ENCODE measurements at places on chromosomes 6 and 20.

DNA sequence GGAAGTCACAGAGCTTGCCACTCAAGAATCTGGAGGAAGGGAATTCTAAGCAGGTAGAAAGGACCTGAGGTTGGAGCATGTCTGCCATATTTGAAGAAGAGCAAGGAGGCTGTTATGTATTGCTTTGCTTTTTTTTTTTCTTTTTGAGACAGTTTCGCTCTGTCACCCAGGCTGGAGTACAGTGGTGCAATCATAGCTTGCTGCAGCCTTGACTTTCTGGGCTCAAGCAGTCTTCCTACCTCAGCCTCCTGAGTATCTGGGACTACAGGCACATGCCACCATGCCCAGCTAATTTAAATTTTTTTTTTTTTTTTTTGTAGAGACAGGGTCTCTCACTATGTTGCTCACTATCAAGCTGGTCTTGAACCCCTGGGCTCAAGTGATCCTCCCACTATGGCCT lies 40.8 kb downstream of the ORC3 start:
- DNase-seq: no peak

GRCh38 chr6:65545920-65546319 lies 161.1 kb downstream of the EYS start:
- no peak for DNase-seq

GRCh38 chr6:44025226-44025625 lies 102.0 kb downstream of the MRPL14 start:
- DNase-seq: no peak

- no peak for DNase-seq
These were observed 170.9 kb downstream of the TTLL2 start for GRCh38 chr6:167495506-167496401.

- DNase-seq: peak; percentile 100
These were observed 58.7 kb downstream of the AGPAT4 start for GRCh38 chr6:161215193-161215592.

DNA sequence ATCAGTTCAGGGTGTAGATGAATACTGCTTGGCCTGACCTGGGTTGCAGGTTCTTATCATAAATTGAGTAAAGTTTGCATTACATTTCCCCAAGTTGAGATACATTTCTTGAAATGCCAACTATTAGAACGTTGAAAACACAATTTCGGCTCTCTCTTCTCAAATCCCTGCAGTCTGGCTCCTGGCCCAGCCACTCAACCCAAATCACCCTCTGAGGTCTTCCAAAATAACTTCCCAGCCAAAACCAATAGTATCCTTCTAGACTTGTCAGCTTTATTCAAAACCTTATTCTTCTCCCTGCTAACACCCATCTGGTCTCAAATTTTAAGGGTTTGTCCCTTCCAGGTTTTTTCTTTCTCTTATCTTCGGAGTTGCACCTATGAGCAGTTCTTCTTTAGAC lies 263.6 kb downstream of the EYA4 start:
- no peak for DNase-seq

DNA sequence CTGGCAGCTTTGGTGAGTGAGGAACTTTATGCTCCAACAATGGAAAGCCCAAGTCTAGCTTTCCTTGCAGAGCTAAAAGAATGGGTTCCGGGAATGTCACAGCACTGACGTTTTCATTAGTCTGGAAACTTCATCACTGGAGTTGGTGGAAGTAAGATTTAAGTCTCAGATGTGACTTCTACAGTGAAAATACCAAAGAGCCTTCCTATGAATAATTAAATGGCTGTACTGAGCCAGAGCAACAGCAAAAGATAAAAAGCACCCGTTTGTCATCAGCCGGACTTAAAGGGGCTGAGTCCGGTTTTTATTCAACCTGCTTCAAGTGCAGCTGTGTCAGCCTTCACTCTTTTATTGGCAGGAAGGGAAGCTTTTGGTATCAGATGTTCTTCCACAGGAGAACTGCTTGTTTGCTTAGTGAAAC lies 46.5 kb upstream of the SHLD1 start:
- peak; percentile 8 for DNase-seq

DNA sequence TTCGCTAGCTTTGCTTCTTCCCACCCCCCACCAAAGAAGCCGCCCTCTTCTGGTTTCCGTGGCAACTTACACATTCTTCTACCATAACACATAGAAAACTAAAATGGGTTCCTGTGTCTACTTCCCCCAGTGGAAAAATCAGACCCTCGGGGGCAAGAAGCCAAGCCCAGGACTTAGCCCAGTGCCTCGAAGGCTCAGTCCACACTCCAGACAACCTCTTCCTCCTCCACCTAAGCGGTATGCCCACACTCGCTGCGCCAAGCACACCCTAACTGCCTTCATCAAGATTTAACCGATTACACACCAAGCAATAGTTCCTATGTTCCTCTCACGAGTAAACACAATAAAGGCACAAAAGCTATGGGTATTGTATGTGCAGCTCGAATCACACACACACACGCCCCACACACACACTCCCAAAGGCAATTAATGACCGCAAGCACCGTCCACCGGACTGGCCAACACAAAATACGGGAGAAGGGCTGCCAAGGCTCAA lies 537 bp downstream of the PPIL4 start:
- peak; percentile 78 for DNase-seq

- peak; percentile 40 for DNase-seq
These were observed 10.2 kb downstream of the SENP6 start for GRCh38 chr6:75611702-75612375.

DNA sequence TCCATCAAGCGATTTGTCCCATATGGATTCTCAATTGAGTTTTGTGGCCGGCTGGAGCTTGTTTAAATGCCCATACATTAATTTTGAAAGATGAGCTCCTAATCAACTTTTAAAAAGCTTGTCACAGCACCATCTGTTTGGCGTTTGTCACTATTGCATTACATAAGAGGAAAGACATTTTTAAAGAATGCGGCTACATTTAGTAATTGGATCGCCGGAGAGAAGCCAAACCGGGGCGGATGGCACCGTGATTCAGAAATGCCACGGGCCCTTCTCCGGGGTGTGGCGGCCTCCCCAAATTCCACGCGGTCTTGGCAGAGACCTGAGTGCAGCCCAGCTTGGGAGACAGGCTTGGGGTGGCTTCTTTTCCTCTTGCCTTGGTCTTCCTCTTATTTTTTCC lies 67.7 kb upstream of the ZNFX1 start:
- peak; percentile 45 for DNase-seq

DNA sequence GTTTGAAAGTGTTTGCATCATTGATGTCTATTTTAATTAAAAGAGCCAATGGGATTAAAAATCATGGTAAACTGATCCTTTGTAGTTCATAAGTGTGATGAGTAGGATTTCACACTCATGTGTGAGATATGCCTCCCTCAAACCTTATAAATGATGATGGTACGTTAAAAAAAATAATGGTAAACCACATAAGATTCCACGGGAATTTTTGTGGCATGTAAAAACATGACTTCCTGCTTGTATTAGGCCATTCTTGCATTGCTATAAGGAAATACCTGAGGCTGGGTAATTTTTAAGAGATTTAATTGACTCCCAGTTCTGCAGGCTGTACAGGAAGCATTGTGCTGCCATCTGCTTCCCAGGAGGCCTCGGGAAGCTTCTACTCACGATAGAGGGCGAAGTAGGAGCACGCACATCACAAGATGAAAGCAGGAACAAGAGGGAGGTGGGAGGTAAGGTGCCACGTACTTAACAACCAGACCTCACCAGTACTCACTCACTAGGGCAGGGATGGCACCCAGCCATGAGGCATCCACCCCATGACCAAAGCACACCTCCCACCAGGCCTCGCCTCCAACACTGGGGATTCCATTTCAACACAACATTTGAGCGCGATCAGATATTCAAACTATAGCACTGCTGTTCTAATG lies 187.6 kb upstream of the QKI start:
- DNase-seq: peak; percentile 33

- peak; percentile 6 for DNase-seq
These were observed 10.1 kb downstream of the HMGCLL1 start for GRCh38 chr6:55568808-55569439.

DNA sequence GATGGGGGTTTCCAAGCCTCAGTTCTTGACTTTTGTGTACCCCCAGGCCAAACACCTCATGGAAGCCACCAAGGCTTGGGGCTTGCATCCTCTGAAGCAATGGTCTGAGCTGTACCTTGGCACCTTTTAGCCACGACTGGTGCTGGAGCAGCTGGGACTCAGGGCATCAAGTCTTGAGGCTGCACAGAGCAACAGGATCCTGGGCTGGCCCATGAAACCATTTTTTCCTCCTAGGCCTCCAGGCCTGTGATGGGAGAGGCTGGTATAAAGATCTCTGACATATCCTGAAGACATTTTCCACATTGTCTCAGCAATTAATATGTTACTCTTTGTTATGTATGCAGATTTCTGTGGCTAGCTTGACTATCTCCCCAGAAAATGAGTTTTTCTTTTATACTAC lies 269.1 kb upstream of the TBX18 start:
- no peak for DNase-seq

GRCh38 chr20:34293589-34293988 lies 9.6 kb downstream of the AHCY start:
- no peak for DNase-seq

DNA sequence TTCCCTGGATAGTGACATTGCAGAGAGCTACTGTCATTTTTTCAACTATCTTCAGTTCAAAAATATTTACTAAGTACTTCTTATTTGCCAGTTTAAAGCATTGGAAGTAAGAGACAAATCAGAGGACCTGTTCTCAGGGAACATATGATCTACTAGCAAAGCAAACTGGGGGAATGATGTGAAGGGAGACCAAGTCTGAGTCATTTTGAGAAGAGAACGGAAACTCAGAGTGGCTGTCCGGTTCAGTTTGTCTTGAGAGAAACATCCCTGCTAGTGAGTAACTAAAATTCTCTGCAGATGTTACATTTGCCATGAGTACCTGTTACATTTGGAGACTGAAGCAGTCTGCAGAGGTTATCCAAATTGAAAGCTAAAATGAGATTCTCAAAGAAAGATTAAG lies 118.3 kb downstream of the KCNQ5 start:
- DNase-seq: peak; percentile 4

DNA sequence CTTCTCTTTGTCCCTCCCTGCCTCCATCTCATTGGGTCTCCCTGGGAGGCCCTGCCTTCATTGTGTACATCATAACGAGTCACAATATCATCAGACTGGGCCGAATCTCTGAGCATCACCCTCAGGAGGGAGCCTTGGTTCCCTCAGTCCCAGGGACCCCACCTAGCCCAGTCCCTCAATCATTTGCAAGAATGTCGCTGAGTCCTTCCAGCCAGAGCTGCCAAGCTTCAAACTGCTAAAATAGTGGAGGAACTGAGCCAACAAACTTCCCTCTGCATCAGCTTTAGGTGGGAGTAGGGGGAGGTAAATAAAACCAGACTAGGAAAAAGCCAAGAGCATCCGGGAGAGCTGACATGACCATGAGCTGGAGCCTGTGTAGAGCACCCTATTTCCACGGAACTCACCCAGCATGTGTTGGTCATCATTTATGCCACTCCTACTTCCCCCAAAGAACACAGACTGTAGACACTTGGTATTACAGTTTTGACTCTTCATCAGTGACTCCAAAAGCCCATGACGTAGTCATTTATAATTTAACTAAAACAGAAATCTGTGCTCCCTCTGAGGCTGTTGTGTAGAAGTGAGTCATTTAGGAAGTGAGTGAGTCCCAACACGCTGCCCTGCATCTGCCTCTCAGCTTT lies 28.8 kb upstream of the IL17A start:
- DNase-seq: peak; percentile 31

DNA sequence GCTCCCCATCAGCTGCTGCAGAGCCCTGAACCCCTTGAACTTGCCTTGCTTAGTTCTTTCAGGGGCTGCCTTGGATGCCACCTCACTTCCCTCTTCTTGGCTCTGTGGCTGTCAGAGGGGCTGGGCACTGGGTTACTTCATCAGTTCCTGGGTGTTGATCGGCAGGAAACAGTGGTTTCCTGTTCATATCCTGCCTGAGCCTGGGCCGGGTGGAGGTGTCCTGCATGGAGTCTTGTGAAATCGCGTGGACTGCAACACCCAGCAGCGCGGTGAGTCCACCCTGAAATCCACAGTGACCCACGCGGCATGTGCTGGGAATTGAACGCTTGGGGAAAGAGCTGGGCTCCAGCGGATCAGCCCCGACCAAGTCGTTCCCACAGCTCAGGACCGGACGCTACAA lies 97.5 kb downstream of the CDH26 start:
- DNase-seq: peak; percentile 35

DNA sequence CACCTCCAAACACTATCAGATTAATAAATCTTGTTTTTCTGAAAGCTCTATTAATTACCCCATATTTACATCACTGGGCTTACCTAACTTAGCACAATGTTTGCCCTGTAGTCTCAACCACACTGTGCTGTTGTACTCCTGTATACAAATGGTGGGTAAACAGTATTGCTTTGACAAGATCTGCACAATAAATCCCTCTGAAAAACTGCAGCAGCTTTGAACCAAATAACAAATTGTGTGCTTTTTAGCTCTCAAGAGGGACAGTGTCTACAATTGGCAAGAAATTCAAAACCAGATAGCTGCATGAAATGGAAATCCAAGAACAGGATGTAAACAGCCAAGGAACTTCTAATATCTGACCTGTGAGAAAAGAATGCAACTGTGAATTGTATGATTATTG lies 10.4 kb downstream of the KIF6 start:
- DNase-seq: no peak

DNA sequence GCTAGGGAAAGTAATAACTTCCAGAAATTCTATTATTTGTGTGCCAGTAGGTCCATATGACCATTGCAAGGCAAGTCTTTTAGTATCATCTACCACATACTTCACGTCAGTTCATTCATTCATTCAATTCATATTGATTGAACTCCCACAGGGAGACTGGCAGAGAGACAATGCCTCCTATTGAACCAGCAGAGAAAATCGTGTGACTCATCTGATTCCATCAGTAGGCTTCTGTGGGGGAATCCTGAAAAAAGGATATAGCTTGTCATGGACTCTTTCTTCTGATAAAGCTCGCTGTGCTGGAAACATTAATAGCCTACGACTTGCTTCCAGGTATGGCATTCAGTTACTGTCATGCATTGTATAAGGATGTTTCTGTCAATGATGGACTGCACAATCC lies 45.3 kb upstream of the CNR1 start:
- DNase-seq: no peak

DNA sequence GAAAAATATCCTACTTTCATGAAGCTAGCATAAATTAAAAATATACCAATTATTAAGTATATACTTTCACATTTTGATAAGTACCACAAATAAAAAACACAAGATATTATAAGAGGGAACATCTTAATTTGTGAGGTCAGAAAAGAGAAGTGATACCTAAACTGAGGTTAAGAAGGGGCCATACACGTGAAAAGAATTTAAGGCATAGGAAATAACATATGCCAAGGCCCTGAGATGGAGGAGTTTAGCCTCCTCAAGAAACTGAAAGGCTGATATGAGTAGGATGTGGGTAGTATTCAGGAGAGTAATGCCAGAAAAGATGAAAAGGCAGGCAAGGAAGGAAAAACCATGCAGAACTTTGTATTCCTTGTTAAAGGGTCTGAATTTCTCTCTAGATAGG lies 116.6 kb upstream of the HTR1E start:
- DNase-seq: no peak

- no peak for DNase-seq
These were observed 31.0 kb downstream of the GABRR2 start for GRCh38 chr6:89284081-89284480.

- DNase-seq: no peak
These were observed 29.8 kb upstream of the AHI1 start for GRCh38 chr6:135527116-135527959.

Data from iris pigment epithelial cell (primary cell).